ENCODE measurements at places on chromosomes 7 and 10.

DNA sequence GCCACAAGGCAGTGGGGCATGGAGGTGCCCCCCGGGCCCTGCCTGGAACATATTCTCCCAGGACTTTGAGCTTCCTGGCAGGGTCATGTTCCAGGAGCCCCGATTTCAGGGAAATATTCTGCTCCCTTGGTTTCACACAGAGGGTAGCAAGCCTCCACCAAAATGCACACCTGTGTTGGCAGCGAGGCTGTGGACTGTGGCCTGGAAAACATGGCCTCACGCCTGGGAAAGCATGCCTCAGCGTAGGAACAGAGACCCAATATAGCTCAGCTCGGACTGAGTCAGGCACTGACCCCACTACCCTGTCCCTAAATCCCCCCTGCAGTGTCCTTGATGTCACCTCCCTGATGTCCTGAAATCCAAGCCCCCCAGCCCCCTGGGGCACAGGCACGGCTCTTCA is 92.0 kb downstream of the KCNMA1 start:
- DNase-seq = no peak

GRCh38 chr7:43869867-43870240 is 537 bp upstream of the MRPS24 start:
- no peak for DNase-seq

- DNase-seq = peak; percentile 9
Observed at GRCh38 chr7:31134246-31135188, 82.4 kb downstream of the ADCYAP1R1 start.

GRCh38 chr7:35720849-35721248 is 25.9 kb upstream of the HERPUD2 start:
- no peak for DNase-seq

GRCh38 chr10:103619424-103620351 is 126.2 kb downstream of the NEURL1 start:
- no peak for DNase-seq

GRCh38 chr7:32658467-32658869 is 163.2 kb downstream of the AVL9 start:
- no peak for DNase-seq

DNA sequence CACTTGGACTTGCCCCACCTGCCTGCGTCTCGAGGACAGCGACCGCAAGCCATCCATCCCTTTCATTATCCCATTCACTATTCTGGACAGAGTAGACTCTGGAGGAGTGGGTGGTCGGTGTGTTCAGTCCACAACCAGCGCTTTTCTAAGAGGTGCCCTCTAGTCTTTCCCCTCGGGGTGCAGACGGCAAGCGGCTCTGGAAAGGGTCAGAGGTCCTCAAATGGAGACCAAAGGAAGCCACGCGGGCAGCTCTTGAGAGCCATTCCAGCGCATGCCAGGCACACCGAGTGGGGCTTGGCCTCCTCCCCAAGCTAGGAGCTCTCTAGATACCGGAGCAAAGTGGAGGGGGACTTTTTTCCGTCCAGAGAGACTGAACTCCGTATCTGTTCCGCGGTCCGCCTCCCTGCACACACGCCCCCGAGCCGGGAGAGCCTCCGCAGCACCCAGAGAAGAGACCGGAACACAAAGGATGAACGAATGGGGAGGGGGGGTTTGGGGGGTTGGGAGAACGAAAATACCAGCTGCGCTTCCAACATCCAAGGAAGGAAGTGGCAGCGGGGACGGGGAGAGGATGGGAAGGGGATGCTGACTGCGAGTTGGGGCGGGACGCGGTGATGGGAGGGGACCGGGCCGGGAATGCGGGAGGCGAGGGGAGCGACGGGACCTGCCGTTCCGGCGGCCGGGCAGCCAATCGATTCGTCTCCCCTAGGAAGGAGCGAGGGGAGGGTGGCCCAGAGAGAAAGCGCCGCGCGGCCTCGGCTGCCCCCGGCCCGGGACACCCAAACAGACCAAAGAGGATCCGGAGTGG is 515 bp downstream of the GSDME start:
- no peak for DNase-seq

- no peak for DNase-seq
Observed at GRCh38 chr10:48890888-48891850, 48.5 kb downstream of the LRRC18 start.
